ENCODE measurements at places on chromosomes 4 and X. TPM values are rescaled to one million over a fixed set of nuclear protein-coding genes. Genes with fewer than 3 reads are reported as not detected.

DNA sequence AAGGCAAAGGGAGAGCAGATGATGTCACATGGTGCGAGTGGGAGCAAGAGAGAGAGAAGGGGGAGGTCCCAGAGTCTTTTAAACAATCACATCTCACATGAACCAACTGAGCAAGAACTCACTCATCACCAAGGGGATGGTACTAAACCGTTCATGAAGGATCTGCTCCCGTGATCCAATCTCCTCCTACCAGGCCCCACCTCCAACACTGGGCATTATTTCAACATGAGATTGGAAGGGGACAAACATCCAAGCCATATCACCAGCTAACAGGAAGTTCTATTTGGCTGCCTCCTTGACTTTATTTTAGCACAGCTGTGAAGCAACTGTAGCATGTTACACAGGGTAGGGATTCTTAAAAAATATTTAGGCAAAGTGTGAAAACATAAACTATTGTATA is 102.5 kb downstream of the DDIT4L start:
- no peak for DNase-seq

GRCh38 chr4:87037671-87038334 is 103.0 kb downstream of the AFF1 start:
- no peak for DNase-seq

DNA sequence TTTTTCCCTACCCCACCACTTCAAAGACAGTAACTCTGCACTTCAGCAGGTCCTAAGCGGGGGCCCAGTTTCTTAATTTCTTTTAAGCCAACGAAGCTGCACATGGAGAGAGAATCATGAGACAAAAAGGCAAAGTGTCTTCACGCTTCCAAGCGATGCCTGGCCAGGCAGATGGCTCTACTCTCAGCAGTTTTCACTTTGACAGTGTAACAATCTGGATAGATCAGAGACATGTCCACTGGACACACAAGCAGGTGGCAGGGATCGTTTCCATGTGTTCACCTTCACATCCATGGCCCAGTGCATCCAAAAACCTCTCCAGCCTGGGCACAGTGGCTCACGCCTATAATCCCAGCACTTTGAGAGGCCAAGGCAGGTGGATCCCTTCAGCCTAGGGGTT is 27.8 kb downstream of the PPP2R2C start:
- no peak for DNase-seq

DNA sequence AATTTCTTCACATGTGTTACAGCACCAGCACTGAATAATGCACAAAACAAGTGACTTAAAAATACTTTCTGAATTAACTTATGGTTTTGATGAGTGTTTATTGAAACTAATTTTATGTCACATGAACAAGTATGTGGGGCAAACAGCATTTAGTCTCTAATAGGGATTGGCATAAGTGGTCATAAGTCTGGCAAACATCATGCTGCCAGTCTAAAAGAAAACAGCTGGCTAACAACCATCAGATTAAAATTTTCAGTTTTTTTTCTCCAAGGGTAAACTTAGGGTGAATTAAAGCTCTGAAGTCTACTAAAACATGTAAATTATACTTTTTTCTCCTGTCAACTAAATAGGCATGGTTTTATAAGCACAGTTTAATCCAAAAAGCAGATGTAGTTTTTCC is 1014.2 kb downstream of the FAT4 start:
- no peak for DNase-seq

GRCh38 chrX:150643958-150644357 is 49.2 kb upstream of the MTMR1 start:
- DNase-seq, result no peak

GRCh38 chr4:1907848-1908525 is 36.8 kb downstream of the NSD2 start:
- no peak for DNase-seq

- DNase-seq, result no peak
Observed at GRCh38 chr4:110660755-110661154, 37.9 kb upstream of the PITX2 start.

- DNase-seq, result no peak
Observed at GRCh38 chr4:15898902-15899301, 39.6 kb downstream of the FGFBP1 start.

DNA sequence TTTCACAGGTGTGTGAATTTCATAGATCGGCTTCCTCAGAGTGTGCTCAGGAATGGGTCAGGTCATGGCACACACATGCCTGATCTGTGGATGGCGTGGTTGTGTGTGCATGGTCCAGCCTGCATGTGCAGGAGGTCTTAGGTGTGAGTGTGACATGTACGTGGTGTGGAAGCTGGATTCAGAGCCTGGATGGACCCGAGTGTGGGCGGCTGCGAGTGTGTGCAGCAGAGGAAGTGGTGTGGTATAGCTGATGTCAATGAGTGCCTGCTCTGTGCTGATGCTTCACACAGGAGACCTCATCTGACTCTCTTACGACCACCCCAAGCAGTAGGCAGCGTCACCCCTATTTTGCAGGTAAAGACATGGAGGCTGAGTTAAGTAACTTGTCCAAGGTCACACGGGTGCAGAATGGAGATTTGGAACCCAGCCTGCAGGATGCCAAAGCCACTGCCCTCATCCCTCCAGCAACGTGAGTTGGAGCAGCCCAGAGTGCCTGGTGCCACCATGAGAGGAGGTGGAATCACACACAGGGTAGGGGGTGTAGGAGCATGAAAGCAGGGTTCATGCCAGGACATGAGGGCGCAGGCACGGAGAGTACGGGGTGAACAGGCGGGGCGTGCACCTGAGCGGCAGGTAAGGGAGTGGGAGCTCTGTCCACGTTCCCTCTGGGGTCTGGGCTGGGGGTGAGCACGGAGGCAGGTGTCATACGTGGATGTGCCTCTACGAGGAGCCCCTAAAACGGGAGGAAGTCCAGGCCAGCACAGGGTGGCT is 24.2 kb upstream of the C4orf50 start:
- no peak for DNase-seq

- no peak for DNase-seq
Observed at GRCh38 chr4:128877934-128878333, 68.4 kb downstream of the JADE1 start.

GRCh38 chrX:68420559-68420958 is 12.7 kb downstream of the OPHN1 start:
- DNase-seq, result no peak

DNA sequence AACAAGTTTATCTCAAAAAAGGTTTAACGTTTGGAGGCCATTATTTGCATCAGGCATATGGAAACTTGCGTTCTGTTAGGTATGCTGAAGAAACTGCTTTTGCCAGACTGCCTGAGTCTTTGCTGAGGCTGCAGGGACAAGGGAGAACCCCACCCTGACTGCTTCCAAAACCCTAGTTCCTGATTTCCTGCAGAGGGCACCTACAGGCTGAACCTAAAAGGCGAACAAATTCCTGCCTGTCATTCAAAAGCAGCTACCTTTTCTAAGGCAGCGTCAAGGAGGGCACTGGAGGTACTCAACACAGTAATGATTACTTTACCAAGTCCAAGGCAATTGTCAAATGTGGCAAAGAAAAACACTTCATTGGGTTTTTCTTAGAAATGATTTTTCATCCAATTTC is 578 bp upstream of the CORIN start:
- DNase-seq, result no peak

DNA sequence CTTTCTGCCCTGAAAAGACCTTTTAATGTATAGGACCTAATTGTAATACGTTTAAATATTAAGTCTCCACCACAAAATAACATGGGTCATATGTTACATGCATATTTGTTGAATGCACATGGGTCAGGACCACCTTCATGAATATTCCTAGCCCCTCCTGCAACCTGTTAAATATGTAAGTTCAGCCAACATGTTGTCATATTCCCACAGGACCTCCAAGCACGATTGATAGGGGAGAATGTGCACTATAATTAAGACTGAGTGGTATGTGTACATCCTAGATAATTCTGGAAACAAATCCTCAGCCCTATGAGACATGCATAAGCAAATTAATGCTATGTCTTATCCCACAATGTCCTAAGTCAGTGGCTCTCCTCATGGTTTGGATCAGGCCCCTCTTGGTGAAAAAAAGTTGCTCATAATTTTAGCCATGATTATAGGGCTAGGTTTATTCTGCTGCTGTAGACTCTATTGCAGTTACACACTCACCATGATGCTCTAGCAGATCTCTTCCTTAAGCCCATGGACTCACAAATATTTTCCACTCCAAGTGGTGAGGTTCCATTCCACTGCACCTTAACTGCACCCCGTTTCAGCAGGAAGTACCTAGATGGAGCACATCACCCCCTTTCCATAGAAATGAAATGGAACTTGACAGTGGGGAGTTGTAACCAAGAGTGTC is 10.2 kb downstream of the TIGD2 start:
- DNase-seq, result no peak

- DNase-seq, result no peak
Observed at GRCh38 chr4:5222951-5223350, 171.7 kb downstream of the STK32B start.

GRCh38 chrX:46561824-46562657 is 11.5 kb upstream of the CHST7 start:
- no peak for DNase-seq

Gene AWAT2
- not detected for total RNA-seq

Gene P2RY8
- total RNA-seq, result not detected

Gene RFC1
- 51.8 TPM for total RNA-seq

Gene ARMCX1
- 0.05 TPM for total RNA-seq

Measured in NCI-H460 (cell line).